ENCODE measurements at places on chromosomes 1 and 21.

- DNase-seq, result no peak
Observed at GRCh38 chr1:15347182-15347581, 62.5 kb upstream of the EFHD2 start.

- DNase-seq, result no peak
Observed at GRCh38 chr1:244680667-244681066, 27.7 kb downstream of the DESI2 start.

DNA sequence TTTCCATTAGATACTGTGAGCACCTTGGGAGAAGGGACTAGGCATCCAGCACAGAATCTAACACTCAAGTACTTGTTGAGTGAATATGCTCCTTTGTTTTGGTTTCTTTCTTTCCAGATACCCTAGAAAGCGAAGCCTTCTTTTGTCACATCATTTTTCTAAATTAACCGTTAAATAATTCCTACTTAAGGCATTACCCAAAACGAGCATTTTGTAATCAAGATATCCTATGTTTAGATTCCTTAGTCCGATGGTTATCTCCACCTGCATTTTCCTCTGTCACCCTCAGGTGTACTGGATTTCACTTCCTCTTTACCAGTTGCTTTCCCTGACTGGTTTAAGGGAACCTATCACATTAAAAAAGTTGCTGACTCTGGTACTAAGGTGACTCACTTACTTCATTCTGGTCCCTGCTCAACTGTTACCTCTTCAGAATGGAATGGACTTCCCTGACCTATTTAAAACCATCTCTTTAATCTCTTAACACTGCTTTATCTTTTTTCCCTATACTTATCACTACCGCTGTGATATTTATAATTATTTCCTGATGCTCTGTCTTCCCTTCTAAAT is 3.2 kb downstream of the B3GALNT2 start:
- no peak for DNase-seq

GRCh38 chr21:46472246-46472645 is 13.6 kb downstream of the DIP2A start:
- no peak for DNase-seq

GRCh38 chr1:30888975-30889374 is 19.6 kb downstream of the SDC3 start:
- DNase-seq, result no peak

DNA sequence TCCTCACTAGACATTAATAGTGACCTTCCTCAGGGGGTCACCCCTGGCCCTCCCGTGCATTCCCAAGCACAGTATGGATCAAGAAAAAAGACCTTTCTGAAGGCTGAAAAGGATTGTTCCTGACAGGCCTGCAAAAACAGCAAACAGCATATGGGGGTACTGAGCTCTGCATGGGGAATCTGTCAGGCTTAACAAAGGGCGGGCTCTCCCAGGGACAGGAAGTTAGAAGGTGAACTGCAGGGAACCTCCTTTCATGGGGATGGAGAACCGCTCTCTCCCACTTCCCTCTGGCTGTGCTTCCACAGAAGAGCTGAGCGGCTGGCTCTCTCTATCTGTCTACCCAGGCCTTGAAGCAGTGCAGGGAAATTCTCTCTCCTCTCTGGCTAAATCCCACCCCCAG is 91.7 kb downstream of the DTL start:
- no peak for DNase-seq

DNA sequence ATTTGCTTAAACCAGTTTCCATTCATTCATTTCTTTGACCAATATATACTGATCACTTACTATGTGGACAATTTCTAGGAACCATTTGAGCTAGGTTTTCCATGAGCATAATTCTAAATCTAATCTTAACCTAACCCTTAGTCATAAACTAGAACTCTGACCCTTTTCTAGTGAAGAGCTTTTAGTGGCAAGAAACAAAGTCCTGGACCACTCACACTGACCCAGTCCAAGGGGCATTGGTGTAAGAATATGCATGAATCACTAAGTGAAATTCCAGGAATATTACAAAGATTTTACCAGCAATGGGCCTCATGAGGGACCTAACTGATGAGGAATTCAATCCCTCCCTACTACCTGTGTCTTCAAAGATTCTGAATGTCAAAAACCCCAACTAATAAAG is 40.6 kb upstream of the SLC2A1 start:
- no peak for DNase-seq

- no peak for DNase-seq
Observed at GRCh38 chr1:14977338-14977931, 176.1 kb upstream of the TMEM51 start.

DNA sequence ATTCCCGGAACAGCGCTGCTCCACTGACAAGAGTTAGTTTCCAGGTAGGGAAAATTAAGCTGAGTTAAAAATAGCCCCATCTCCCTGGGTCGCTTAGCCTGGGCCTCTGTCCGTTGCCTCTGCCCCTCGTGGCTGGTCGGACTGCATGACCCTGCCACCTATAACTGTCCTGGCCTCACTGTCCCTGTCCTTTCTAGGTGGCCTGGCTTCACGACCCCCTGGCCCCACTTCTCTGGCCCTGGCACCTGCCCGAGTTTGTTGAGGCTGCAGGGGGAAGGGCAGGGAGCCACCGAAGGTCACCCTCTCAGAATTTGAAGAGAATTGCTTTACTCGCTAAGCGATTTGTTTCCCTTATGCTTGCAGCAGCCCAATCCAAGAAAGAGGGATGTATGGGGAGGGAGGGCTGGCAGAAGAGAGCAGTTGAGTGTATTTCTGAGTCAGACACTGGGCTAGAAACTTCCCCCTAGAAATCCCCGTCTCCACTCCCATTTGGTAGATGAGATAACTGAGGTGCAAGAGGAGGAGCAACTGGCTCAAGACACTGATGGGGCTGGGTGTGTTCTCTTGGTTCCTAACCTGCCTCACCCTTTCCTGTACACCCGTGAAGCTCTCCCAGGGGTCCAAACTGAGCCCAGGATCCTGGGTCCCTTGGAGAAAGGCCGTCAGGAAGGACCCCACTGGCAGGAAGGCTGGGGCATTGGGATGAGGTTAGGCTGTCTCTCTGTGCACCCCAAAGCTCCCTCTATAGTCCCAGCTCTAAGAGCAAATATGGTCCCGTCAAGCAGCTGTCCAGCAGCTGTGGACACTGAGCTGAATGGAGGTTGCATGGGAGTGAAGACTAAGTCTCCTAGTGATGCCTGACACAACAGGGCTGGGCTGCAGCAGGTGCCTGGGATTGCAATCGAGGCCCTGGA is 2.9 kb upstream of the EDN2 start:
- no peak for DNase-seq
